ENCODE measurements at places on chromosomes 6 and 20.

DNA sequence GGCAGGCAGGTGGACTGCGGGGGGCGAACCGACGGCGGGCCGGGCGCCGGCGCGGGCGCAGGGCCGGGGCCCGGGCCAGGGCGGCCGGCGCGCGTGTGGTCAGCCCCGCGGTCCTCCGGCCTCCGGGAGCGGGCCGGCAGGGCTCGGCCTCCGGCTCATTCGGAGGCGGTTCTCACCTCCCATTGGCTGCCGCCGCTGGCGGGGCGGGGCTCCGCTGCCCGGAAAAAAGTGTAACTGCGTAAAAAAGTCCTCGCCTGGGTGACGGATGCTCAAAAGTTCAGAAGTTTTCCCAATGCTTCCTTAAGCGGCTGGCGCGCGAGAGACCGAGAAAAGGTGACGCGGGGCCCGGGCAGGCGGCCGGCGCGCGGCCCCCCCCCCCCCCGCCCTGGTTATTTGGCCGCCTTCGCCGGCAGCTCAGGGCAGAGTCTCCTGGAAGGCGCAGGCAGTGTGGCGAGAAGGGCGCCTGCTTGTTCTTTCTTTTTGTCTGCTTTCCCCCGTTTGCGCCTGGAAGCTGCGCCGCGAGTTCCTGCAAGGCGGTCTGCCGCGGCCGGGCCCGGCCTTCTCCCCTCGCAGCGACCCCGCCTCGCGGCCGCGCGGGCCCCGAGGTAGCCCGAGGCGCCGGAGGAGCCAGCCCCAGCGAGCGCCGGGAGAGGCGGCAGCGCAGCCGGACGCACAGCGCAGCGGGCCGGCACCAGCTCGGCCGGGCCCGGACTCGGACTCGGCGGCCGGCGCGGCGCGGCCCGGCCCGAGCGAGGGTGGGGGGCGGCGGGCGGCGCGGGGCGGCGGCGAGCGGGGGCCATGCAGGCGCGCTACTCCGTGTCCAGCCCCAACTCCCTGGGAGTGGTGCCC lies at the start of gene FOXC1:
Gene FOXC1 (plus strand): TSS at position 268 of the 849 bp plus-strand sequence. CDS start 531 bp downstream, at position 799.
- no peak for DNase-seq

DNA sequence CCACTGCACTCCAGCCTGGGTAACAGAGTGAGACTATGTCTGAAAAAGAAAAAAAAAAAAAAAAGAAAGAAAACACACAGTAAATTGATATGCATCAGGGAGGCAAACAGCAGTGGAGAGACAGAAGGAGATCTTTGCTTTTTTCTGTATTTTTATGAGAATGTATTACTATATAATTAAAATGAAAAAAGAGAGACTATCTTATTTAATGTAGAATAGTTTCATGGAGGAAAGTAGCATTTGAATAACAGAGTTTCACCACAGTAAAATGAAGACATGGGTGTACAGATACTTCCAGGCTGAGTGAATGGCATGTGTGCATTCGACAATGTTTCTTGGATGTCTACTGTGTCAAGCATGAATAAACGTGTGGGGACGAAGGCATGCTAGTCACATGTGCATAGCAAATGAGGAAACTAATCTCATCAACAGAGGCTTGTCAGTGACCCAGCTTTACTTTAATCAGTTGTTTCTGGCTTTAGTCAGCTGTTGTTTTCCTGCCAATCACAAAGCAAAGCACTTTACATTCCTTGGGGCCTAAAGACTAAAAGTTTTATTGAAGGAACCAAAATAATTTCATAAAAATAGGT lies 55.5 kb upstream of the ARMH2 start:
- no peak for DNase-seq

- no peak for DNase-seq
Measured at GRCh38 chr6:3592371-3592941, 135.6 kb upstream of the SLC22A23 start.

GRCh38 chr6:26333476-26334297 lies 31.3 kb upstream of the BTN3A2 start:
- no peak for DNase-seq

GRCh38 chr6:21423106-21423854 lies 170.3 kb upstream of the SOX4 start:
- peak; percentile 39 for DNase-seq

DNA sequence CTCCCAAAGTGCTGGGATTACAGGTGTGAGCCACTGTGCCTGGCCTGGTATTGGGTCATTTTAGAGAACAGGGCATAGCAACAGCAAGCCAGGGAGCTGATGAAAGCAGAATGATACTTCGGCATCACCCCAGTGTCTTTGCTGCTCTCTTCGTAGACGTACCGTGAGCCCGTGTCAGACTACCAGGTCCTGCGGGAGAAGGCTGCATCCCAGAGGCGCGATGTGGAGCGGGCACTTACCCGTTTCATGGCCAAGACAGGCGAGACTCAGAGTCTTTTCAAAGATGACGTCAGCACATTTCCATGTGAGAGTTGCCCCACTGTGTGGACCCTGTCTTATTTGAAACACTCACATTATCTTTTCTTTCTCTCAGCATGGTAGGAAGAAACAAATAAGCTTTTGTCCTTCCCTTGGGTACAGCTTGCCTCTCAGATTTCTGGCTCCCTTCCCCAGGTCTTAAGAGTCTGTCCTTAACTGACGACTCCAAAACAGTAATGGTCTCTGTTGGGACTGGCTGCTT lies 15.9 kb downstream of the TAF8 start:
- DNase-seq: no peak

- no peak for DNase-seq
Measured at GRCh38 chr6:163309491-163310026, 105.0 kb upstream of the QKI start.

DNA sequence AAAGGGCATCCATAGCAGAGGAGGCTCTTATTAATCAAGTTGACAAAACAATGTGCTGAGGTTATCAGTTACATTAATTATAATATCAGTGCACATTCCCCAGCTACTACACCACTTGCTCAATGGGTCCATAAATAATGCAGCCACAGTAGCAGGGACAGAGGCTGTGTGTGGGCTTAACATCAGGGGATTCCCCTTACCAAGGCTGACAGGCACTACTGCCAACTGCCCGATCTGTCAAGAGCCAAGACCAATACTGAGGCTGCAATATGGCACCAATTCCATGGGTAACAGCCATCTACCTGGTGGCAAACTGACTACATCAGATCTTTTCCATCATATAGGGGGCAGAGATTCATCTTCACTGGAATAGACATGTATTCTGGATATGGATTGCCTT lies 22.0 kb downstream of the CD164 start:
- DNase-seq: no peak

GRCh38 chr6:132003516-132004178 lies 52.5 kb upstream of the CCN2 start:
- DNase-seq: no peak

- no peak for DNase-seq
Measured at GRCh38 chr6:128337619-128338018, 182.8 kb downstream of the PTPRK start.

- DNase-seq: no peak
Measured at GRCh38 chr20:20188647-20189046, 136.3 kb downstream of the CFAP61 start.

DNA sequence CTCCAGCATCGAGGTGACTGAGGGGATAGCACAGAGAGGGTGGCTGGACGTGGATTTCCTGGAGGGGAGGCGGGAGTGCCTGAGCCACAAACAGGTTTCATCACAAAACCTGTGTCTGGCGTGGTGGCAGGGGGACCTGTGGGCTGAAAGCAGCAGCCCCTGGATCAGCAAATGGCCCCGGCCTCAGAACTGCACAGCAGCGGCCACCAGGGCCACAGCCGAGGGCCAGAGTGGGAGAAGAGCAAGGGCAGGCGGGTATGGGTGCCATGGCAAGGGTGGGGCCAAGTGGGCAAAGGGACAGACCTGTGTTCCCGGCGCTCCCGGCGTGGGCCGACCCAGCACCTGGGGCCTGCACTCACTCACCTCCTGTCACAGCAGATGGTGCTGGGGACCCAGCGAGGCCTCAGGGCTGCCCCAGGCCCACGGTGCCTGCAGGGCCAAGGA lies 19.0 kb downstream of the NTSR1 start:
- DNase-seq: no peak

DNA sequence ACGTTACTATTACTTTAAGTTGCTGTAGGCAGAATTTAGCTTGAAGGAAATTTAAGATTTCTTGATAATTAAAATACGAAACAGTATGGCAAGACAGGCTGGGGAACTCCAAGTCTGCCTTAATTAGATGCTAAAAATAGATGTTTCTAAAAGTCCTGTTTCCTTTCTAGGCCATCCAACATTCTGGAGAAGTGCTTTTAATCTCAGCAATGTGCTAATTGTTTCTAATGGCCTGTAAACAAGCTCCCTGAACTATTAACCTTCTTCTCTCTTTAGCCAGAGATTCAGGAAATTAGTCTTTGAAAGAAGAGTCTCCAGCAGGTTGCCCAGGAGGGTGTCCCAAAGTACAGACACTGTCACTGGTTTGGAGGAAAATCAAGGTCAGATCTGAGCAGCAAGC lies 677.3 kb upstream of the AGPAT4 start:
- no peak for DNase-seq

DNA sequence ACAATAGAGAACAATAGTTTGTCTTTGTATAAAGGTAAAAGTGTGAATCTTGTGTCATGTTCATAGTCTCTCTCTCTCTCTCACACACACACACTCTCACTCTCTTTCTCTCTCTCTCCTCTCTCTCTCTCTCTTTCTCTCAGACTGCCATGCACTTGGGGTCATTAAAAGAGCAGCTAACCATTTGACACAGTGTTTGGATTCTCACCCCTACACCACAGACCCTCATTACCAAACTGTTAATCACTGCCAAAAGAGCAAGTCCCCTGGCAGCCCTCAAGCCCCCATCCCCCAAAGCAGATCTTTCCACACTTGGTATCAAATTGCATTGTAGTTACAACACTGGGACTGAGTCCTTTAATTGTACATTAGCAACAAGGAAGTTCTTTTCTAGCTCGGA lies 305.8 kb upstream of the RSPO3 start:
- no peak for DNase-seq

DNA sequence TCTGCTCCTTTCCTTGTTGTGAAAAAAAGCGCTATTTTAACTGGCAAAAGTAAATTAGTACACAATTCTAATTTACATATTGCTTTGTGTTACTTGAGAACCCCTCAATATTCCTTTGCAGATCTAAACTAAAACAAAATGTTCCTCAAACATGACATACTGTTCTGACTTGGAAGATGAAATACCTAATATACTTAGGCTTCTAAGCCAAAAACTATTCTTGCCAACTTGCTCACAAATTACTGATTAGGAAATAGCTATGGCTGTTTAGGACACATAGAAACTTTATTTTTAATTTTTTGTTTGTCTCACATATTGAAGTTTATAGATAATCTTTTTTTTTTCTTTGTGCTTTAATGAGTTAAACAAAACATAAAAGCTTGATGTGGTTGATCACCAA lies 542.2 kb downstream of the GRIK2 start:
- DNase-seq: no peak

DNA sequence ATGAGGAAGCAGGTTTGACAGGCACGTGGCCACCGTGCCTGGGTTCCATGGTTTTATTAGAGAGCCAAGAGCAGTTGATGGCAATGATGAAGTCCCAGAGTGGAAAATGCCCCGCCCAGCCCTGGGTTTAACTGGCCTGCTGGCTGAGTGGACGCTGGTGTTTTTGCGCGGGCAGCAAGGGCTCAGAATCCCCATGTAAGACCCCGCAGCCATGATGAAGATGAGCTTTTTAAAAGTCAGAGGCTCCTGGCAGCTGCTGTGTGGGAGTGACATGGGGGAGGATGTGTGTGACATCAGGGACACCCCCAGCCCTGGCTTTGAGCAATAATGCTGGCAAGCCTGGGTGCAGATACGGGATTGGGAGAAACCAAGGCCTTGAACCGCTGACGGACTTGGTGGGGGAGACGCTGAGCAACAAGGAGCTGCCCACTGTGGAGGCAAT lies 33.0 kb upstream of the SLCO4A1 start:
- DNase-seq: no peak

DNA sequence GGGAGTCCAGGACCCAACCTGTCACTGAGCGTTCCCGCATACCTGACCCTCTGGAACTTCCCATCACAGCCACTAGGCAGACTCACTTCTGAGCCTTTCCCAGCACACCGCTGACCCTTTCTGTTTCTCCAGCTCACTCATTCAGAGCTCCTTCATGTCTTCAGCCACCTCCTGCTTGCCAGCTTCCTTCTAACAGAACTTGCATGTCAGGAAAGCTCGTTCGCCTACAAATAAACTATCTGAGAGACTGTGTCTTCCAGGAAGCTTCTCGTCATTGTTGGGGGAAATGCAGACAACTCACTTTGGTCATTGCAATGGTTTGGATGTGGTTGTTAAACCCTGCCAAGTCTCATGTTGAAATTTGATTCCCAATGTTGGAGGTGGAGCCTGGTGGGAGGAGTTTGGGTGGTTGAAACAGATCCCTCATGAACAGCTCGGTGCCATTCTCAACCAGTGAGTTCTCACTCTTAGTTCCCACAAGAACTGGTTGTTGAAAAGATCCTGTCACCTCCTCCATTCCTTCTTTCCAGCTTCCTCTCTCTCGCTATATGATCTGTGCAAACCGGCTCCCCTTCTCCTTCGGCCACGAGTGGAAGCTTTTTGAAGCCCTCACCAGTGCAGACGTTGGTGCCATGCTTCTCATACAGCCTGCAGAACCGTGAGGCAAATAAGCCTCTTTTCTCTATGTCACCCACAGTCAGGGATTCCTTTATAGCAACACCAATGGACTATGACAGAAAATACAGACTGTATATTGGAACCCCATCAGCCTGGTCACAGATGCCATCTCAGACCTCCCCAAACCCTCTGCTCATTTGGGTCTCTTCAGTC lies 1.4 kb upstream of the MUC21 start:
- DNase-seq: no peak

DNA sequence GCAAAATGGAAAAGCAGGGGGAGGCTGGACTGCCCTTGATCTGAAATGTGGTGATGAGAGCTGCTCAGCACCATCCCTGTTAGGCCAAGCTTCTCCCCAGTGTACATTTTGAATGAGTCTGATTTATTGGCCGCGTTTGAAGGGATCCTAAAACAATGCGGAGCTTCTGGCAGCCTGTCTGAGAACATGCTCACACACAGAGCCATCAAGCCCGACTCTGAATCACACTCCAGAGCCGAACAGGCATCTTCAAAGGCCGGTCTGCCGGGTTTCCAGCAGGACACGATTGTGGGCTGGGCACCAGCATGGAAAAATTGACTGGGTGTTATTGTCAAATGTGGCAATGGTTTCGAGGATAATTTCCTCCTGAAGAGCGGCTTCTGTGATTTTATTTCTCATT lies 235.9 kb downstream of the TFAP2C start:
- no peak for DNase-seq

DNA sequence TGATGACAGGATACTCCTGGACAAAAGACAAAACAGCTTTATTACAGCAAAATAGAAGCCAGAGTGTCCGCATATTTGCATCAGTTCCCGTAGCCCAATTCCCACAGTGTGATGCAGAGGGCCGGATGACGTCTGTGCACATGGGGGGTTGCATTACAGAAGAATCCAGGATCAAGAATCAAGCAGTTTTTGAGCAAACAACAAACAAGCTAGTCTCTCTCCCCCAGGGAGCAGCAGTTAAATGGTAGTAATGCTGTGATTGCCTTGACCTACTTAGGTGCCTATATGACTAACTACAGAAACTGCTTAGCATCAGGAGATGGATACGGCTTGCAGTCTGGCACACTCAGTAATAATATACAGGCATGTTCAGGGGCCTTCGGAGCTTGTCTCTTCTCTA lies 3.2 kb upstream of the SDHAF4 start:
- DNase-seq: no peak
